Stimulated activated CD4-positive, alpha-beta T cell treated with anti-CD3 and anti-CD28 coated beads, Interleukin-1b, Interleukin-23, amount 100 ng/mL, for 4 hours (primary cell): ENCODE measurements at places on chromosomes 7 and 10.
A peak's percentile ranks its signal among the peaks of the same experiment; 100 is the strongest.

GRCh38 chr7:78673272-78673671 lies 780.2 kb downstream of the MAGI2 start:
- no peak for DNase-seq

DNA sequence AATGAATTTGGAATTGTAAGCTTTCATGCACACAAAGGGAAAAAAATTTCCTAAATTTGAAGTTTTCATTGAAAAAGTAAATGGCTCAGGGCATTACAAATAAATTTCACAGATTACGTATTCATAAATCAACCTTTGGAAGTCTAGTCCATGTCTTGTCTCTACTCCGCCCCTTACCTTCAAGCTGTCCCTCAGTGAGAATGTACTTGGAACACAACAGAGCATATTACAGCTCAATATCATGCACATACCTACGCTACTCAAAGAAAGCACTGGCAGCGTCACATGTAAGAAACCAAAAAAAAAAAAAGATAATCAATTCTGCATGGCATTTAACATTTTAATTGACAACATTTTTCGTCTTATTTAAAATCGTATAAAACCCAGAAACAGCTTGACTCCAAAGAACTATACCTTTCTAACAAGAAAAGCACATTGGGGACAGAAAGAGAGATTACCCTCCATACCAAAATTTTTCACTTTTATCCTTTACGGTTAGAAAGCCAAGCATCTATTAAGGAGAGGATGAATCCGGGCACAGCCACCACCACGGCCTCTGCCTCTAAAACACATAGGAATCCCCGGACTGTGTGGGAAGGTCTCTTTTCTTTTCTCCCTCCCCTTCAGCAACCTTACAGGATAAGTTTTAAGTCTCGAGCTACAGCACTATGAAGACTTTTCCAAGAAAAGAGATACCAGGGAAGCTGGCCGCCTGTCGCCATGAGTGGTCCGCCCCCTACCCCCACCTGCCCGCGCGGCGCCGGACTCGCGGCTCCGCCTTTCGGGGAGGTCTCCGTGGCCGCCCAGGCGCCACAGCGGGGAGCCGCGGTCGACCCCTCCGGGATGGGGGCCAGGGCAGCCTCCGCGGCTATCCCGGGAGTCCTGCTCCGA lies 1.1 kb downstream of the JMJD1C start:
- no peak for DNase-seq

GRCh38 chr7:18860221-18860620 lies 257.2 kb downstream of the TWIST1 start:
- DNase-seq: no peak

- DNase-seq: no peak
Observed at GRCh38 chr7:12941512-12941911, 254.1 kb downstream of the ARL4A start.

DNA sequence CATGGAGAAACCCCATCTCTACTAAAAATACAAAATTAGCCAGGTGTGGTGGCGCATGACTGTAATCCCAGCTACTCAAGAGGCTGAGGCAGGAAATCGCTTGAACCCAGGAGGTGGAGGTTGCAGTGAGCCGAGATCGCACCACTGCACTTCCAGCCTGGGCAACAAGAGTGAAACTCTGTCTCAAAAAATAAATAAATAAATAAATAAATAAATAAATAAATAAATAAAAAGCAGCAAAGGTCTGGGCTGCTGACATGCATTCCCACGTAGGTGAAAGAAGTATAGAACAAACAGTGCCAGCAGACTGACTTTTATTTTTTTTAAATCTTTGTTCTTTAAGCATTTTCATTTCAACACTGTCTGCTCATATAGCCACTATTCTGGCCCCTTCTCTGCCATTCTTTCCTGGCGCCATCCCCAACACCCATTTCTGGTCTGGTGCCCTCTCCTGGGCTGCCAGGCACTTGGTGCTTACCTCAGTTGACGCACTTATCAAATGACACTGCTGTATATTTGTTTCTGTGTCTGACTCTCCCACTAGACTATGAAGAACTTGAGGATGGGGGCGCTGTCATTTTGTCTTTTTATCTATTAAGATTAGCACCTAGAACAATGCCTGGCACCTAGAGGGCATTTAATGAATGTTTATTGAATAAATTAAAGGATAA lies 15.6 kb downstream of the FAM107B start:
- DNase-seq: peak; percentile 5

GRCh38 chr10:116403740-116404250 lies 23.9 kb upstream of the PNLIPRP3 start:
- DNase-seq: no peak

GRCh38 chr7:27905951-27906350 lies 166.0 kb downstream of the TAX1BP1 start:
- DNase-seq: no peak
